ENCODE measurements at places on chromosomes 6 and 20.

- DNase-seq: peak; percentile 63
Measured at GRCh38 chr6:9408402-9409117, 973.2 kb upstream of the SLC35B3 start.

DNA sequence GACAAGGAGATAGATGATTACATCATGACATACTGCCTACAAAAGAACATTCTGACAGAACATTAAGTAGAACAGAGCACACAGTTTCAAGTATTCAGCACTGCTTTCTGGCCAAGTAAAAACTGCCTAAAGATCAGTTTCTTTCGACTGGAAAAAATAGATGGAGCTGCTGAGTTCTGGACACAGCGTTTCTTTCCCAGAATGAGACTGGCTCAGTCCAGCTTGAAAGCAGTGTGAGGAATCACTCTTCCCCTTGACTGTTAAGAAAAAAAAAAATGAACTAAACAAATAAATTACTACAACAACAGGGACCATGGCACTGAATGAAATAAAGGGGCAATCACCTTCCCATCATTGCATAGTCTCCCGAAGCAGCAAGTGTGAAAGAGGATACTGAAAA lies 4.4 kb upstream of the LYRM2 start:
- DNase-seq: no peak

- no peak for DNase-seq
Measured at GRCh38 chr6:56232436-56232835, 14.9 kb downstream of the COL21A1 start.

GRCh38 chr20:32454164-32455145 lies 96.3 kb downstream of the ASXL1 start:
- DNase-seq: no peak

DNA sequence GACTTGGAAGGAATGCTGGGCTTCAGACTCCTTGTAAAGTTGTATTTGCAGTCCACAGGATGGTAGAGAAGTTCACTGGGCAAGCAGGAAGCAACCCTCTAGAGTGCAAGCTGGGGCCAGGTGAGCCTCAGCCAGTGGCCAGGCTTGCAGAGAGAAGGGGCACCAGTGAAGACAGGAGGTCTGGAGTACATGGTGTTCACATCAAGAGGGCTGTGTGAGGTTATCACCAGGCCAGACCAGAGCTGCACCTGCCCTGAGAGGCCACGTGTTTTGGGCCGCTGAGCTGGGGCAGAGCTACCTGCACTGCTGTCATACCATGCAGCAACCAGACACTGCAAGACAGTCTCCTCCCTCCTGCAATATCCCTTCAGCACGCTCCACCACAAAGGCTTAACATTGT lies 79.0 kb downstream of the SH3BGRL2 start:
- DNase-seq: no peak

- peak; percentile 92 for DNase-seq
Measured at GRCh38 chr6:88982720-88983119, 19.3 kb upstream of the RNGTT start.

DNA sequence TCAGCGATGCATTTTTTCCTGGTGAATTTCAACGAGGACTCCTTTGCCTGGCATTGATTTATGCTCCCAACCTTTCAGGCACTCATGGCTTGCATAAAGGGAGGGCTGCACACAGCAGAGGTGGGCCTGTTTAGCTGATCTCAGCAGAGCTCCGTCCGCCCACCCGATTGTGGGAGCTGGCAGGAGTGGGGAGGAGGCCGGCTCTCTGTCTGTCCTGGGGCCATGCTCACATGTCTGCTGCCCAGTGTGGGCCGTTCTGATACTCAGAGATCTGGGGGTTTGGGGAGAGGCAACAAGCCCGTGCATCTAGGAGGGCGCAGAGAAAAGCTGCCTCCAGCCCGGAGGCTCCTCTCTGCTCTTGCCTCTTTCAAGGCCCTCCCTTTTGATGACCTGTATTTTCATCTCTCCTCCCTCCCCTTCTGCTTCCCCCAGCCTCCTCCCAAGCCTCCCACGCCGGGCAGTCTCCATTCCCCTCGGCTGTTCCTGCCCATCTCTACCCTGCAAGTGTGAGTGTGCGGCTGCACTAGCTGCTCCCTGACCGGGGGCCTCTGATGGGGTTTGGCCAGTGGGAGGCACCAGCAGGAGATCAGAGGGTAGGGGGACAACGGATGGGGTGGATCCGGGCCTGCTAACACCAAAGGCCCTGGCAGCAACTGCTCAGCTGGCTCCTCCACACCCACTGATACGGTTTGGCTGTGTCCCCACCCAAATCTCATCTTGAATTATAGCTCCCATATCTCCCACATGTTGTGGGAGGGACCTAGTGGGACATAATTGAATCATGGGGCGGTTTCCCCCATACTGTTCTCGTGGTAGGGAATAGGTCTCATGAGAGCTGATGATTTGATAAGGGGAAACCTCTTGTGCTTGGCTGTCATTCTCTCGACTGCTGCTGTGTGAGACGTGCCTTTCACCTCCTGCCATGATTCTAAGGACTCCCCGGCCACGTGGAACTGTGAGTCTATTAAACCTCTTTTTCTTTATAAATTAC lies 39.6 kb upstream of the MLN start:
- DNase-seq: peak; percentile 15

DNA sequence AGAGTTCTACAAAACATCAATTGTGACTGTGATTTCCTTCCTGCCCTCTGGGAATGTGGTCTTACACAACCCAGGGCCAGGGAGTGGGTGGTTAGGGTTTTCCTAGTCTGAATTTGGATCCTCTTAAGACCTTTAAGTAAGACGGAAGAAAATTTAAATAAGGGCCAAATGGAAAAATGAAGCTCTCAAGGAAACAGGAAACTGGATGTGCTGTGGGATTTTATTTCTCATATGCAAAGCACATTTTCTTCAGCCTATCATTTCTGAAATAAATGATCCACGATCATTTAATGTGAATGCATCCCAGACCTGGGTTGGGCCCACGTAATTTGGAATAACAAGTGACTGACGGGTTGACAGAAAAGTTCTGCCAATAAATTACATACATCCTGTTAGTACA lies 243.6 kb downstream of the CLIC5 start:
- peak; percentile 14 for DNase-seq

Data from adipocyte (in vitro differentiated cells).